Stimulated activated CD4-positive, alpha-beta T cell treated with anti-CD3 and anti-CD28 coated beads, Interleukin-2, amount 100 ng/mL, for 24 hours (primary cell): ENCODE measurements at places on chromosomes 4 and X.

DNA sequence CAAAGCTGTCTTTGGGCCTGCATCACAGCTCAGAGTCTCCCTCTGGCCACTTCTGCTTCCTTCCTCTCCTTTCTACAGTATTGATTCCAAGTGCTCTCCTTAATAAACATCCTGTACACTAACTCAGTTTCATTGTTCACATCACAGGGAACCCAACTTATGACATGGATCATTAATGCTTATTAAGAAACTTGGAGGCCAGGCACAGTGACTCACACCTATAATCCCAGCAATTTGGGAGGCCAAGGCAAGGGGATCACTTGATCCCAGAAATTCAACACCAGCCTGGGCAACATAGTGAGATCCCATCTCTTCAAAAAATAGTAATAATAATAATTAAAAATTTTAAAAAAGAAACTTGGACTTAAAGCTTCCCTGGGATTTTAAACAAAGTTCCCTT, 89.2 kb upstream of the EFHC2 start:
- DNase-seq: no peak

DNA sequence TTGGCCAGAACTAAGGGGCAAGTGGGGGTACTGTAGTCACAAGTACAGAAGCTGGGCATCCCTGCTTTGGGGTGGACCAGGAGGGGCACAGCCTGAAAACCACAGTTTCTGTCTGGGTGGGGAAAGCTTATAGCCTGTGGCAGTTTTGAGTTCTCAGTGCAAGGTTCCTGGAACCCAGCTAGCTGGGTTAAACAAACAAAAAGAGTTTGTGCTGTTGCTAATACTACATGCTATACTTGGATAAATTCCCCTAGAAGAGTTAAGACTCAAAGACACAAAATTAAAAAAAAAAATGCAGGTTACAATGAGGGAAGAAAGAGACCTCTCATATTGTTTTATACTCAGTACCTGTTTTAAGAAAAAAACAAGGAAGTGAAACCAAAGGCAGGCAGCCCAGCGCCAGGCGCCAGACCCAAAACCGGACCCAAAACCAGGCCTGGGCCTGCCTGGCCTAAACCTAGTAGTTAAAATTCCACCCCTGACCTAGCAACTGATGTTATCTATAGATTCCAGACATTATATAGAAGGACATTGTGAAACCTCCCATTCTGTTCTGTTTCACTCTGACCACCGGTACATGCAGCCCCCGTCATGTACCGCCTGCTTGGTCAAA, 50.8 kb downstream of the SLC2A9 start:
- DNase-seq: no peak

DNA sequence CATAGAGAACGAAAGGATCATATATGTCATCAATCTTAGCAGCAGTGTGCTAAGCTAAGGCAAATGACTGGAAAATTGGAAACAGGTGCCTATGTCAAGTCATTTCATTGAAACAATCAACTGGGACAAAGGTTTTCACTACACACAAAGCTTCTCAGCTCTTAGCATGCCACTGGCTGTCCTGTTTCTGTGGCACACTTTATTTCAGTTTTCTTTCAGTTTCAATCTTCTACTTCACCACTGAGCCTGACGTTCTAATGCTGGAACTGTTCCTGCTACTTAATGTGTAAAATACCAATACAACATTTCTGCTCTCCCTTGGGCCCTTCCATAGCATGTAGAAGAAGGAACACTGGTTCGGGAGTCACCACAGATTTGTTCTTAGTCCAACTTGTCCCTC, 378.3 kb upstream of the FMR1 start:
- no peak for DNase-seq

DNA sequence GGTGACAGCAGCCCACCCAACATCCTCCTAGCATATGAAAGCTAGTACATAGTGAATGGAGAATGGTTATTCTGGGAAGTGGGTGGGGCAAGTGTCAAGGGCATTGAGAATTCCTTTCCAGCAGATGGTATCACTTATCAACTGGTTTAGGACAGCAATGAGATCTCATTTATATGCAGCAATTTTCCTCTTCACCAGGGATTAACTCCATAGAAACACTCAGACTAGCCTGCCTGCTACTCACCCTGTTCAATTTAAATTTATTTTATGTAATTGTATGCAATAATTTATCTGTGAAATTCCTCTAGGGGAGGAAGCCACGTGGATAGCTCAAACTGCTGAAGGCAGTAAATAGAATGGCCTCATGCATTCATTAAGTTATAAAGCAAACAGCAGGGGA, 101.6 kb upstream of the MID1IP1 start:
- no peak for DNase-seq

GRCh38 chr4:123591875-123592274, 195.3 kb downstream of the SPRY1 start:
- no peak for DNase-seq

GRCh38 chr4:8909548-8909947, 37.9 kb upstream of the HMX1 start:
- DNase-seq: no peak

GRCh38 chr4:140937866-140938265, 181.7 kb upstream of the TBC1D9 start:
- DNase-seq: no peak

GRCh38 chr4:17811078-17811603, 362 bp downstream of the NCAPG start:
- DNase-seq: peak; percentile 42

DNA sequence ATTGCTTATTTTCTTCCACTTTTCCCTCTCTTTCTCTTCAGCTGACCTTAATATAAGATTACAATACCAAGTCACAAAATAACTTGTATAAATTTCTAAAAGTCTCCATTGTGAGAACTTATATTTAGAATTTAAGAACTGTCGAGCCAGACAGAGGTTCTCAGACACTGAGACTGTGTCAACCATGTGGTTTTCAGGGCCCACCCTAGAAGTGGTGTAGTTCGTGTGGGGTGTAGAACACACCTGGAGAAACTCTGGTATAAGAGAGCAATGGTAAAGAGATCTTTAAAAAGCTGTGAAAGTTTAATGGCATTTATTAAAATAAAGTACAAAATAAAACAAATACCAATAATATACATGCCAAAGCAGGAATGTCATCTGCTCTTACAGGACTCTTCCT, 19.7 kb downstream of the CPEB2 start:
- DNase-seq: no peak

DNA sequence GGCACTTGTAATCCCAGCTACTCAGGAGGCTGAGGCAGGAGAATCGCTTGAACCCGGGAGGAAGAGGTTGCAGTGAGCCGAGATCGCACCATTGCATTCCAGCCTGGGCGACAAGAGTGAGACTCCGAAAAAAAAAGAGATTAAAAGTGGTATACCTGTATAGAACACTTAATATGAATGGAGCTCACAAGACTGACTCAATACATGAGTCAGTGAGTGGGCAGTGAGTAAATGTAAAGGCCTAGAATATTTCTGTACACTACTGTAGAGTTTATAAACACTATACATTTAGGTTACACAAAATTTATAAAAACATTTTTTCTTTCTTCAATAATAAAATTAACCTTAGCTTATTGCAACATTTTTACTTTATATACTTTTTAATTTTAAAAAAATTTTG, 93.8 kb downstream of the CENPC start:
- no peak for DNase-seq

- no peak for DNase-seq
Observed at GRCh38 chr4:78136109-78137081, 79.3 kb downstream of the FRAS1 start.

DNA sequence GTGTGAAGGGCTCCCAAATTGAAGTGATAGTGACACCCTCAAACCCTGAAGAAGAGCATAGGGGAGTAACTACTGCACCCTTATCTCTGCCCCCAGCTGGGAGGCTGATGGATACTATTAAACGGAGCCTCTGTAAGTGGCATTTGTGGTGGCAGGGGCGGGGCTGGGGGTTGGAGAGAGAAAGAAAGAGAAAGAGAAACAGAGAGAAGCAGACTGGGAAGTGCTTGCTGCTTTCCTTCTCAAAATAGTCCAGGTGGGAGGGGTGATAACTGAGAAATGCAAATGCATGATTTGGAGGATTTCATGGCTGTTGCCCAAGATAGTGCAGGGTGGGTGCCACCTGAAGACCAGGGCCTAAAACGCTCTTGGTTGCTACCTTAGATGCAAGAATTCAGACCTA, 253.5 kb upstream of the GATB start:
- DNase-seq: peak; percentile 45

DNA sequence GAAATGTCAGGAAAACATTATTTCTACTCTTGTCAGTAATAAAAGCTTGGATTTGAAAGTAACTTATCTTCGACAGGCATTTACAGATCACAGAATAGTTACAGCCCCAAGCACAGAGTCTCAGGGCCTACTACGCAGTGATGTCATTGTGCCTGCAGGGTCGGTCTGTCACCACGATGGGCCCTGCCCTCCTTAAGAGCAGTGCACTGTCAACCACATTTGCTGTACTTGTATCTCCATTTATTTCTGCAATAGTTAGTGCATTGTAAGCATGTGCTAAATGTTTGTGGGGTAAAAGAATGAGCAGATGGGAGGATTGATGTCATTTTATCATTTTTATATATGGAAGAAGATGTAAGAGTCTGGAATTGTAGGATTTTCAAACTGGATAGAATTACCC, 13.6 kb upstream of the CCKAR start:
- DNase-seq: no peak

GRCh38 chrX:261167-261918, 19.8 kb upstream of the PLCXD1 start:
- peak; percentile 11 for DNase-seq

DNA sequence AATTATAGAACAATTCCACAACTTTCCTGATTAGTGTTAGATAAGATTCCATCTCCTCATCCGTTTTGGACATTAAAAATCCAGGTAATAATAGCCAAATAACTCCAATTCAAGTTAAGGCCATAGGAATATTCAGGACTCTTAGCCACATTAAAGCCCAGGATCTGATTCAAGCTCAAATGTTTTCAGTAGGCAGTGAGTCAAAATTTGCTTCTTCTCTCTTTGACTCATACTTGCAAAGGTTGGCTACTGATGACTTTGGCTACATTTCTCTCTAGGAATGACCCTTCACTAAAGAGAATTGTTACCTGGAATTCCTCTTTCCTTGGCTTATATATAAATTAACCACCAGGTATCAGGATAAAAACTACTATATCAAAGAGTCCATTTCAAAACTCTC, 354.9 kb upstream of the HS3ST1 start:
- DNase-seq: no peak

- no peak for DNase-seq
Observed at GRCh38 chr4:2101346-2102044, 42.4 kb downstream of the NAT8L start.

DNA sequence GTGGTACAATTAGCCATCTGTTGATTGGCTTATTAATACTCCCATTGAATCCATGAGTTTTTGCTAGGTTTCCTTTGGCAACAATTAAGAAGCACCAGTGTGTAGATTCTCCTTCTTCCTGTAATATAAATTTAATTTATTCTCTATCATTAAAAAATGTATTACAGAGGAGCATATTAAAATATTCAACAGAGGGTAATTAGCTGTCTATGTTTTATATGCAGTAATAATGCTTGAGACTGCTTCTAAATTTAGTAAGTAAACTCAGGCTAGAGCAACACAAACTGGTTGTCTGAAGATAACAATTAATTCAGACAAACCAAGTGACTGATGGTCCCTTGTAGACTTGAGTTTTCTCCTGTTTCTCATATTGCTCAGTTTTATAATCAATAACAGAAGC, 192.4 kb downstream of the FAT4 start:
- no peak for DNase-seq
